ENCODE measurements at places on chromosomes 11 and 22. TPM values are rescaled to one million over a fixed set of nuclear protein-coding genes. Genes with fewer than 3 reads are reported as not detected.

DNA sequence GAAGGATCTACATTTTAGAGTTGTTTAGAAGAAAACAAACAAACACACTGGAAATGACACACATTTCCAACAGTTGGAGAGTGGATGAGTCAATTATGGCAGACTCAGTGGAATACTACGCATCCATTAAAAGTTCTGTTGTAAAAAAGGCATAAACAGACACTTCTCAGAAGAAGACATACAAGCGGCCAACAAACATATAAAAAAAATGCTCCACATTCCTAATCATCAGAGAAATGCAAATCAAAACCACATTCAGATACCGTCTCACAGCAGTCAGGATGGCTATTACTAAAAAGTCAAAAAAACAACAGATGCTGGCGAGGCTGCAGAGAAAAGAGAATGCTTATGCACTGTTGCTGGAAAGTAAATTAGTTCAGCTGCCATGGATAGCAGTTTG is 298.2 kb downstream of the DDX10 start:
- no peaks in the 10 kb centered on the region for H3K4me1 ChIP-seq
- no peak overlapping the region for H3K4me3 ChIP-seq
- DNase-seq, result no peak
- no peak overlapping the region for H3K27ac ChIP-seq

GRCh38 chr11:116792144-116792868 is 627 bp upstream of the APOA5 start:
- no peak for DNase-seq
- H3K4me3 ChIP-seq, result no peak overlapping the region
- peaks cover under 1% of the 10 kb centered on the region for H3K4me1 ChIP-seq
- H3K27ac ChIP-seq, result no peak overlapping the region
- H3K36me3 ChIP-seq, result no peaks in the 10 kb centered on the region

GRCh38 chr11:27699242-27699925 is 871 bp downstream of the BDNF start:
- H3K4me3 ChIP-seq, result no peak overlapping the region
- no peaks in the 10 kb centered on the region for H3K36me3 ChIP-seq
- H3K27ac ChIP-seq, result no peak overlapping the region
- H3K4me1 ChIP-seq, result peaks cover 25% of the 10 kb centered on the region

GRCh38 chr22:25896098-25896497 is 154.1 kb downstream of the MYO18B start:
- H3K4me1 ChIP-seq, result no peaks in the 10 kb centered on the region
- no peak overlapping the region for H3K4me3 ChIP-seq
- no peaks in the 10 kb centered on the region for H3K36me3 ChIP-seq

DNA sequence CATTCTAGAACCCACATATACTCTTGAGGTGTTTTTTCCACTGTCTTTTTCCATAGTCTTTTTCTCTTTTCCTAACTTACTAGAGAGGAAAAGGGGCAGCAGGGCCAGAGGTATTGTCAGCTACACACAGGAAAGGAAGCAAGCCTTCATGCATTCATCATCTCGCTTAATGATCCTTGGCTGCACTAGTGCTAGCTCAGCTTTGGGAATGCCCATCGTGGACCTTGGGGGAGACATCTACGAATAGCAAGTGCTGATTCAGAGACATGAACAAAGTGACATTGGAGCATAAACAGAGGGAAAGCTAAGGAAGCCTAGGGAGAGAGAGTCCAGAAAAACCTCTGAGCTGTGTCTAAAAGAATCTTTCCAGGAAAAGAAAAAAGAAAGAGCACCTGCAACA is 466.3 kb upstream of the ARHGAP42 start:
- no peak overlapping the region for H3K27ac ChIP-seq
- H3K27me3 ChIP-seq, result no peaks in the 10 kb centered on the region
- DNase-seq, result no peak
- H3K4me1 ChIP-seq, result no peaks in the 10 kb centered on the region
- H3K4me3 ChIP-seq, result no peak overlapping the region

GRCh38 chr11:64742087-64742888 is 1.7 kb downstream of the RASGRP2 start:
- H3K4me3 ChIP-seq, result peak overlapping the region; percentile 56
- H3K36me3 ChIP-seq, result no peaks in the 10 kb centered on the region
- peak; percentile 22 for DNase-seq
- H3K27me3 ChIP-seq, result peaks cover 8% of the 10 kb centered on the region
- peaks cover 15% of the 10 kb centered on the region for H3K4me1 ChIP-seq

DNA sequence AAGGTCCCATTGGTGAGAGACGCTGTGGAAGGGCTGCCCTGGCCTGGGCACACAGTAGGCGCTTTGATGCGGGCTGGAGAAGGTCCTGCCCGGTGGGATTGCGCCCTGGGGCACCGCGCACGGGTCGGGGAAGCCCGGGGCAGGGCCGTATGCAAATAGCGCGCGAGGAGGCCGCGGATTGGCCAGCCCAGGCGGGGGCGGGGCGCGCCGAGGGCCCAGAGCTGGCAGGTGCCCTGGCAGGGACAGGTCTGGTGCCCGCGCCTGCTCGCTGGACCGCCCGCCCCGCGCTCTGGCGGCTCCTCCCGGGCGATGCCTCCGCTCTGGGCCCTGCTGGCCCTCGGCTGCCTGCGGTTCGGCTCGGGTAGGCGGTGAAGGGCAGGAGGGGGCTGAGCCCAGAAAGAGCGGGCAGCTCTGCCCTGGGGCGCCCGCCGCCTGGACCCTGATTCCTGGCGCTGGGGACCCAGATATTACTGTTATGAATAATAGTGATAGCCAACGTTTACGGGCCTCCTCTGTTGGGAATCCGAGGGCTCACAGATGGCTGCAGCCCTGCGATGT is at the start of gene UPK3A:
Gene UPK3A, plus strand, starts transcription at position 245 of the 558 bp plus-strand sequence. Its CDS starts 65 bp downstream, at position 310.
- no peaks in the 10 kb centered on the region for H3K36me3 ChIP-seq
- H3K27ac ChIP-seq, result no peak within 1 kb of the TSS
- peaks cover 18% of the 10 kb centered on the region for H3K4me1 ChIP-seq
- DNase-seq, result peak; percentile 81

GRCh38 chr22:38423512-38424503 is 31.2 kb downstream of the KCNJ4 start:
- H3K4me3 ChIP-seq, result no peak overlapping the region
- no peak for DNase-seq
- no peak overlapping the region for H3K27ac ChIP-seq
- no peaks in the 10 kb centered on the region for H3K36me3 ChIP-seq
- H3K4me1 ChIP-seq, result no peaks in the 10 kb centered on the region

DNA sequence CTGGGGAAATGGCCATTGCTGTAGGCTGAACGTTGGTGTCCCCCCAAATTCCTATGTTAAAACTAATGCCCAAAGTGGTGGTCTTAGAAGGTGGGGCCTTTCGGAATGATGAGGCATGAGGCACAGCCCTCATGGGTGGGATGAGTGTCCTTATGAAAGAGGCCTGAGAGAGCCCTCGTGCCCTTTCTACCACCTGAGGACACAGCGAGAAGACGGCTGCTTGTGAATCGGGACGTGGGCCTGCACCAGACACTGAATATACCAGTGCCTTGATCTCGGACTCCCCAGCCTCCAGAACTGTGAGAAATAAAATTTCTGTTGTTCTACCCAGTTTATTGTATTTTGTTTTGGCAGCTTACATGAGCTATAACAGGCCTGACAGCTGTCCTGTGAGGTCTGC is 162.9 kb upstream of the B3GAT1 start:
- H3K4me1 ChIP-seq, result no peaks in the 10 kb centered on the region
- no peak overlapping the region for H3K27ac ChIP-seq
- no peaks in the 10 kb centered on the region for H3K27me3 ChIP-seq
- no peaks in the 10 kb centered on the region for H3K36me3 ChIP-seq

- H3K27ac ChIP-seq, result no peak overlapping the region
- no peaks in the 10 kb centered on the region for H3K27me3 ChIP-seq
- peak; percentile 90 for DNase-seq
- no peaks in the 10 kb centered on the region for H3K36me3 ChIP-seq
Measured at GRCh38 chr11:66020618-66021357, 5.5 kb downstream of the CATSPER1 start.

DNA sequence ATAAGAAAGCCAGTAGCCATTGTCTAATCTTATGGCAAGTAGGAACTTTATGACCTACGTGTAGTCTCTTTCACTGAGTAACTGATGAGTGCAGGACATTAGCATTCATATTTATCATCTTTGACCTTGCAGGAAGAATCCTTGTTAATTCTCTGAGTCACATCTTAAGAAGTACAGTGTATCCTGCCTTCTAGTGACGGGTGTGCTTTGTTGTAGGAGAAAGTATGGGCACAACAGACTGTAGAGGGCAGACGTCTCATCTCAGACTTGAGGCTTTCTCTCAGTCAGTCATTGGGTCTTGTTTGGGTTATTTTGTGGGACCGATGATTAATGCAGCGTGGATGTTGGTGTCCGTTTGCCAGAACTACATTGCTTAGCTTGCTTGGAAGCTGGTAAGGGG is 6.8 kb downstream of the RNF214 start:
- DNase-seq, result no peak
- no peaks in the 10 kb centered on the region for H3K36me3 ChIP-seq

- no peak for DNase-seq
- H3K36me3 ChIP-seq, result no peaks in the 10 kb centered on the region
- H3K27me3 ChIP-seq, result no peaks in the 10 kb centered on the region
- H3K27ac ChIP-seq, result no peak overlapping the region
Measured at GRCh38 chr11:113538451-113539412, 63.5 kb upstream of the DRD2 start.

- no peaks in the 10 kb centered on the region for H3K36me3 ChIP-seq
- H3K27me3 ChIP-seq, result no peaks in the 10 kb centered on the region
- no peak overlapping the region for H3K27ac ChIP-seq
- no peaks in the 10 kb centered on the region for H3K4me1 ChIP-seq
- DNase-seq, result no peak
Measured at GRCh38 chr11:34432822-34433221, 5.9 kb upstream of the CAT start.

- no peak overlapping the region for H3K4me3 ChIP-seq
- H3K4me1 ChIP-seq, result no peaks in the 10 kb centered on the region
- DNase-seq, result no peak
- H3K27me3 ChIP-seq, result no peaks in the 10 kb centered on the region
- no peak overlapping the region for H3K27ac ChIP-seq
- no peaks in the 10 kb centered on the region for H3K36me3 ChIP-seq
Measured at GRCh38 chr11:44585421-44585820, 20.0 kb downstream of the CD82 start.

DNA sequence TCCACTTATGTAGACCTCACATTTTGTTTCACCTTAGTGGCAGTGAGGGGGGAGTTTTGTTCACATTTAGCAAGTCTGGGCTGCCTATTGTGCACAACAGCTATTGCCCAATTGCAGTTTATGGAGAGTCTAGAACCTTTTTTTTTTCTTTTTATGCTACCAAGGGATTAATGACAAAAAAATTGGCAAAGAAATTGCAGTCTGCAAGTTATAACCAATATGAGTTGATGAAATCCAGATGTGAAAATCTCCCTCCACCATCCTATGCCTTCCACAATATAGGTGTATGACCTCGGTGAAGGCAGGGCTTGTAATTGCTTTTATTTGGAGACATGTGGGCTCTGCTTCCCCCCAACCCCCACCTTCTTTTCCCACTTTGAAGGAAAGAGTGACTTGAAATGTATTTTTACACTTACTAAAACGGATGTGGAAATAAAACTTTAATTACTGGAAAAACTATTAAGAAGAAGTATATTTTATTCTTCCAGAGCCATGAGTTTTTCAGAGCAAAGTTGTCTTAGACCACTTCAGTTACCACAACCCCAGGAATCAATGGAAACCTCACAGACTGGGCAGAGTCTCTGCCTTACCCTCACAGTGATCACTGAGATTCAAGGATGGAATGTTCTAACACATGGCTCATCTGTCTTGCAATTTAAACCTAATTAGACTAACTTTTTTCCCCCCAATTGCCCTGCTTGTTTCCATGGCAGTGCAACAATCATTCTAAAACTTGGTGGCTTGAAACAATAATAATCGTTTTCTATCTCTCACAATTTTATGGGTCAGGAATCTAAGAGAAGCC is 120.8 kb upstream of the SLC5A12 start:
- no peak overlapping the region for H3K4me3 ChIP-seq
- H3K36me3 ChIP-seq, result no peaks in the 10 kb centered on the region
- no peak for DNase-seq

DNA sequence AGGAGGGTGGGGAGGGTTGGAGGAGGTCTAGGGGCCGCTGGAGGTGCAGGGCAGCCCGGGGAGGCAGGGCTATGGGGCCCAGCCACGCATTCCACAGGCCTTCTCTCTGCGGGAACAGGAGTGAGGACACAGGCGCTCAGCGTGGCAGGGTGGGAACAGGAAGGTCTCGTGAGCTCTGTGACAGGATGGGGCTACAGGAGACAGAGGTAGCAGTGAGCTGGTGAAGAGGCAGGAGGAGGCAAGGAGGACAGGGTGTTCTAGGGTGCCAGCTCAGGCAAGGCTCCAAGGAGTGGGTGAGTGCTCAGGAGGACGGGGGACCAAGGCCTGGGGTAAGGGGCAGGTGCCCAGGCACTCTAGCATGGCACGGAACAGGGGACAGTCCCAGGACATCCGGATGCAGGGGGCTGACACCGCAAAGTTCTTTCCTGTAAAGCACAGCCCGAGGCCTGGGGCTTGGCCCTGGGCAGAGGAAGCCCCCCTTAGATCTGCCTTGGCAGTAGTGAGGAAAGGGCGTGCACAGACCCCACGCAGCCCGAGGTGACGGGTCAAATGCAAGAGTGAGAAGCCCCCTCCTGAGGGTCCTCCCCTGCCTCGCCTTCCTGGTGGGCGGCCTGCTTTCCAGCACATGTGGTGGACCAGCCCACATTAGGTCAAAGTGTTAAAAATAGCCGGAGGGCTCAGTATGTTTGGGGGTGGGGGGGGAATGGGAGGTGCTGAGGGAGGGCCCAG is 4.7 kb upstream of the NEAT1 start:
- peak overlapping the region; percentile 100 for H3K27ac ChIP-seq
- H3K27me3 ChIP-seq, result no peaks in the 10 kb centered on the region

The MRPL49 gene
- polyA plus RNA-seq, result 32.7 TPM

The PLEKHB1 gene
- polyA plus RNA-seq, result 3.0 TPM

The OR52N2 gene
- not detected for polyA plus RNA-seq

The TMEM191C gene
- polyA plus RNA-seq, result 4.1 TPM

The NRGN gene
- 10.9 TPM for polyA plus RNA-seq

The SLC22A25 gene
- not detected for polyA plus RNA-seq

The OR10A2 gene
- polyA plus RNA-seq, result not detected

The MRPL17 gene
- 97.9 TPM for polyA plus RNA-seq

The CNTN5 gene
- polyA plus RNA-seq, result 0.18 TPM
